ENCODE measurements at places on chromosomes 2 and 18.

DNA sequence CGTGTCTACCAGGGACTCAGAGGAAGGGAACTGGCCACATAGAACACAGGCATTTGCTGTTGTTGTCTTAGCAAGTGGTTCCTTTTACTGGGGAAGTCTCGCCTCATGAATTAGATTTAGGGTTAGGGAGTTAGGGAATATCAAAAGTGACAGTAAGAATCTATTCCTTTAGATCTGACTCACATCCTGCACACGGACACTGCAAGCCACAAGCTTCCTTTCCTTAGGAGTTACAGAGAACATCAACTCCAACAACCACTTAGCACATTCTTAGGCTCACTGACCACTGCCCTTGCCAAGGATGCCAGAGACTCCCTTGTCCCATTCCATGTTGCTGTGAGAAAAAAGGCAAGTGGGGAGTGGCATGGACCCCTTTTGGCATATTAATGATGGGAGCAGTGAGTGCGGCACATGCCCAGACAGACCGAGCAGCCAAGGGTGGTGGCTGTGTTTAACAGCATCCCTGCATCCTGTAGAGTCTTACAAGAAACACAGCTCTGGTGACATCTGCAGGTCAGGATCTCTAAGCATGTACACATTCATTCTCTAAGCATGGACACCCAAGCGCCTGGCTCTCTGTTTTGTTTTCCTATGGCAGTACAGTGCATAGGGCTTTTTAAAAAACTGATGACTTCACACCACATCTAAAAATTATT lies 745.6 kb upstream of the RAB6C start:
- no peak for DNase-seq

DNA sequence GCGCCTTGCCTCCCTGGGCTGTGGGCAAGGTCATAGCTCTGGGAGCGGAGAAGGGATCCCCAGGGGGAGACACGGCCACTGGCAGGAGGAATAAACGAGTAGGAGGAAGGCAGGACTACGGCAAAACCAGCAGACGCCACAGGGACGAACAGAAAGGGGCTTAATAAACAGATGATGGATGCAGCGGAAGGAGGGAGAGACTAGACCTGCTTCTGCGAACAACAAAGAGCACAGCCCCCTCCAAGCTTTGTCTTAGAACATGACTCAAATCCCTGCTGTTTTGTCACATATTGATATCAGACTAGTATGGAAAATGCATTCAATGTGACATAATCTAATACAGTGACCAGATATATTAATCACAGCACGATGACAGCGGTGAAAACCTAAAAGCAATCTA lies 155.9 kb upstream of the TPO start:
- DNase-seq: no peak

- no peak for DNase-seq
Observed at GRCh38 chr2:53095227-53095626, 672.4 kb upstream of the CHAC2 start.

- DNase-seq: no peak
Observed at GRCh38 chr2:159199761-159200465, 86.6 kb downstream of the WDSUB1 start.

GRCh38 chr2:28547906-28548600 lies 52.2 kb downstream of the PLB1 start:
- DNase-seq: no peak

GRCh38 chr18:73670524-73670923 lies 477.1 kb downstream of the FBXO15 start:
- no peak for DNase-seq

- DNase-seq: no peak
Observed at GRCh38 chr18:63366213-63367052, 573 bp downstream of the KDSR start.

- DNase-seq: no peak
Observed at GRCh38 chr2:239879423-239880084, 145.6 kb downstream of the NDUFA10 start.

- no peak for DNase-seq
Observed at GRCh38 chr2:97656905-97657587, 6.8 kb downstream of the ACTR1B start.

DNA sequence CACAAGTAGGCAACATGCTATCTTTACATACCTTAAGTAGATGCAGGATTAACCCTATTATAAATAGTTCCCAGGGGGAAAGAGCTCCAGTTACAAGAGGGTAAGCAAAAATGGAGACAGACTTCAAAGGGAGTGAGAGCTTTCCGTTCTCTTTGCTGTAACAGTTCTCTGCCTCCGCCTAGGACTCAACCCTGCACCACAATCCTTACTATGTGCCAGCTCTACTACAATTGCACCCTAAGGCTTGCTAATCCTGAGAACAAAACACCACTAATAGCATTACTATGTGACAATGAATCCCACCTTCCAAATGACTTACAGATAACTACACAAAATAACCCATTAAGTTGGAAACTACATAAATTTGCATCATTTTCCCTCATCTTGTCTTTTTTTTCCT lies 7.7 kb downstream of the ZBTB14 start:
- DNase-seq: no peak

GRCh38 chr2:180411661-180412060 lies 404.6 kb upstream of the CWC22 start:
- no peak for DNase-seq

DNA sequence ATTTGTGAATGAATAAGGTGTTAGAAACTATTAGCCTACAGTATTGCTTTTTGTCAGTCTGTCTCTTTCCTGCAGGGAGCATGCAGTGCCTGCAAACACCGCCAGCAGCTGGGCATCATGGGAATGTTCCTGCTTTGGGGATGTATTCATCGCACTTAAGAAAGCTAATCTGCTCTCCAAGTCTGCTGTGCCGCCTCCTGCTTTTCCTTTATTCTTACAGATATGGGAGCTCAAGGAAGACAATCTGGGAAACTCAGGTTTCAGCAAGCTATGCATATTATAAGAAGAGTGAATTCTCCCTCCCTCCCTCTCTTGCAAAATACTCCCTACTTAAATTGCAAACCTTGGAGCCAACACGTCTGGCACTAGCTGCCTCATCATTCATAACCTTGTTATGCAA lies 479.2 kb upstream of the ACVR2A start:
- no peak for DNase-seq

- no peak for DNase-seq
Observed at GRCh38 chr2:45629971-45630370, 18.9 kb upstream of the SRBD1 start.

DNA sequence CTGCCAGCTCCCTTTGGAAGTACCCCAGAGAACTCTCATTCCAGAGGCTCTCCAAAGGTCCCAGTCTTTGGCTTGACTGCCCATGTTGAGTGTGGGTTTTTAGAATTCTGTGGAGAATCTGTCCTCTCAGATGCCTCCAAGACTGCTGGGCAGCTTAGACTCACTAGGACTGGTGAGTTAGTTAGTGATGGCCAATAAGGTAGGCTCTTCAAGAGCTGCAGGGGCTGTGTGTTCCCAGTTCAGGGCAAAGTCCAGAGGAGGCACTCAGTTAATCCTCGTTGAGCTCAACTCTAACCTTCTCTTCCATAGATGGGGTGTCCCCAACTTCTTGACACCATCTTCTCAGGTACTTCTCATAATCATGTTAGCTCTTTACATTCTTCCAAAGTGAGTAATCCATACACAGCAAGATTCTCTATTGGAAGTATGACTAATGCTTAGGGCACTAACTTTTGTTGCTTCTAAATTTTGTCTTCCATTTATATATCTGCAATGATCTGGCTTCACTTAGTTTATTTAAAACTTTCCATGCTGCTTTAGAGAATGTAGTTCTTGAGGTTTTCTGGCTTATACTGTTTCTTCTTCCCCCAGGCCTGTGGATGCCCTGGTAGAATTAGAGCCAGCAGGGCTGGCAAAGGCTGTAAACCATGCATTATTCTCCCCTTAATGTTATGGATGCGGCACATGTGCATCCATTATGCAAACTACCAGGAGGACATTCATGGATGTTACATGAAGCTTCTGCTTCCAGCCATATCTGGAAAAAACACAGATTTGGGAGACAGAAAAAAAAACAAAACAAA lies 88.9 kb downstream of the POLE4 start:
- DNase-seq: no peak

- DNase-seq: no peak
Observed at GRCh38 chr18:24601585-24601984, 141.1 kb downstream of the HRH4 start.

DNA sequence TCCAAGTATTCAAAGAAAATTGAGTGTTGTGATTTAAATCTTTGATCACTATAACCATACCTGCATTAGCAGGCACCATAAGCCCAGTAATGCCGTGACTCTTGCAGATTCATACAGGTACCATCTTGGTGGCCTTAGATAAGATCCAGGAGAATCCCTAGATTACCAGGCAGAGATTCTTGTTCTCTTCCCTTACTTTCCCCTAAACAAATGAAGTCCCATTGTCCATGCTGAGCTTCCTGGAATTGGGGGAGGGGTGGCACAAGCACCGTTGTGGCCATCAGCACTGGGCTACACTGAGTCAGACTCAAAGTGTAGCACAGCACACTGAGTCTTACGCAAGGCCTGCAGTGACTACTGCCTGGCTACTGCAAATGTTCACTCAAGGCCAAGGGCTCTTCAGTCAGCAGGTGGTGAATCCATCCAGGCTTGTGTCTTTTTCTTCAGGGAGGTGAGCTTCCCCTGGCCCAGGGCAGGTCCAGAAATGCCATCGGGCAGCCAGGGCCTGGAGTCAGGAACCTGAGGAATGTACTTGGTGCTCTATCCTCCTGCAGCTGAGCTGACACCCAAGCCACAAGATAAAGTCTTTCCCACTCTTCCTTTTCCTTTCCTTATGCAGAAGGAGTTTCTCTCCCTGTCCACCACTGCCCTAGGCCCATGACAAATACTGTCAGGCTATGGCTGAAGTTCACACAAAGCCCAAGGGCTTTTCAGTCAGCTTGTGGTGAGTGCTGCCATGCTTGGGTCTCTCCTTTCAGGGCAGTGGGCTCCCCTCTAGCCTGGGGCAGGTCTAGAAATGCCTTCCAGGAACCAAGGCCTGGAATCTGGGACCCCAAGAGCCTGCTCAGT lies 52.6 kb downstream of the CD28 start:
- DNase-seq: no peak

- DNase-seq: no peak
Observed at GRCh38 chr2:224286923-224287322, 115.0 kb downstream of the FAM124B start.

DNA sequence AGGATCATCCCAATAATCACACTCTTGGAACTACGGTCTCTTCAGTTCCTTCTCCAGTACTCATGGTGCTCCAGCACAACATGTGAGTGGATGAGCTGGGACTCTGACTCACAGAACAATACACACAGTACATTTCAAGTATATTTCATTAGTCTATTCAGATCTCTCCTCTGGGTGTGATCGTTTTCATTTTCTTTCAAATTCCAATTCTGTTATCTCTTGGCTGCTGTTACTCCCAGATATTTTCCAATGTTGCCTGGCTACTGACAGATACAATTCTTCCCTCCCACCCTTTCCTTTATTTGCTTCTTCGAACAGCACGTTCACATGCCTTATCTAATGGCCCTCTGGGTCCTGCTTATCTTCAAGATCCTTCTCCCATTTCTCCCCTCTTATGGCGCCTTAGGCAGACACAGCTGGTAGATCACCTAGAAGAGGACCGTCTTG lies 216.0 kb downstream of the ACKR3 start:
- DNase-seq: no peak

DNA sequence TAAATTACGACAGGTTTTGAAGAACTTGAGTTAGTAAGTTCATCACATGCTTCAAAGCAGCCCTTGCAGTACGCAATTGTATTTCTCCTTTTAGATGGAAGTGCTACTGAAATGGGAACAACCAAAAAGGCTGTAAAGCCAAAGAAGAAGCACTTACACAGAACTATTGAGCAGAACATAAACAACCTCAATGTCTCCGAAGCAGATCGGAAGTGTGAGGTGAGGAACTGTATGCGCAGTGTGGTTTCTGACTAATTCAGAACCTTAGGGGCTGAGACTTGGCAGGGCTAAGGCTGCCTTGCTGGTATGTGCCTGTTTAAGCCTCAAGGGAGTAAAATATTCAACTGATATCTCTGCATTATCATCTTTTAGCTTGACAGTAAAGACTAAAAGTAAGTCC lies 8.4 kb downstream of the NCAPH start:
- DNase-seq: no peak

GRCh38 chr2:98768384-98769113 lies 37.6 kb upstream of the MGAT4A start:
- DNase-seq: no peak

- no peak for DNase-seq
Observed at GRCh38 chr18:67919316-67919715, 402.8 kb upstream of the DSEL start.

- no peak for DNase-seq
Observed at GRCh38 chr18:49886891-49887764, 73.8 kb upstream of the ACAA2 start.

DNA sequence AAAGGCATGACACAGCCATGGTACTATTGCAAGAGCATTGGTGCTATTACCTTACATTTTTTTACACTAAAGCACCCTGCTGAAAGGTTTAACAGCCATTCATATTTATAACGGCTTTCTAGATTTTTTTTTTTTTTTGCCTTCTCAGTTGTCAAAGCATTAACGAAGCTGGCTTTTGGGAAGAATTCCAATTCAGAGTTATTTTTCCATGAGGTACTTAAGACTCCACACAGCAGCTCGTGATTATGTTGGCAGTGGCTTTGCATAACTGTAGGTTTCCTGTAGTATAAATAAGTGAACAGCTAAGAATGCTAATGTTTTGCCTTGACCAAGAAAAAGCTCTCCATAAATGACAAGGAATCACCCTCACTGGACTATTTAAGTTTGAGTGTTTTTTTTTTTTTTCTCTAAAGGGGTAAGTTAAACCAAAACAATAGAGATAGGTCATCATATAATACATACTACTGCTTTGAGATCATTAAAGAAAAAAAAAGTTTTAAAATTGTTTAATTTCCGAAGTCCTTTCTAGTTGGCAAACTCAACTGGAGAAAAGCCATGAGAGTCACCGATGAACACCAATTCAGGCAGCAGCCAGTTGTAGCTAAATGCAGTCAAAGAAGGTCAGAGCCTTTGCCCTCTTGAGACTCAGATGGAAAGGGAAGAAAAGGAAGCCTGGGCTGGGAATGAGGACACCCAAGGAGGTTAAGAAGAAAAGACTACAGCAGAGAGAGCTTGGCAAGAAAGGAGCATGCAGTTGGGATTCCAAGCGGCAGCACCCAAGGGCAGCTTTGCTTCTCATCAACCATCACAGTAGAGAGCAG lies 187.4 kb upstream of the NCKAP5 start:
- no peak for DNase-seq

DNA sequence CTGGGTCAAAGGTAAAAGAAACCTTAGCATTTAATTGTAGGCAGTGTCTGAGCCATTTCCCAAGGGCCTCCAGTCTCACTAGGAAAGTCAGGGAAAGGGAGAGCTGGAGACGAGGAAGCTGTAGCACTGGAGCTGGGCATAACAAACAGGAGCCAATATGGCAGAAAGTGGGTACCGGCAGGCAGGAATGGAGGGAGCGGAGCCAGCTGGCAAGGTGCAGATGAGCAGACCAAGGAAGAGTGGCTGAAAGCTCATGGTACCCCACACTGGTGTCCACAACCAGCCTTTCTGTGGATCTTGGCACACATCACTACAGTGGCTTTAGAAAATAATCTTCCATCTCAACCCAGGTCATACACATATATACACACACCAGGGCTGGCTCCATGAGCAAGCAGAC lies 40.0 kb downstream of the ANKRD44 start:
- DNase-seq: no peak

- DNase-seq: no peak
Observed at GRCh38 chr2:10570076-10570475, 119.7 kb downstream of the NOL10 start.
